ENCODE measurements at places on chromosomes 5 and 9. TPM values are rescaled to one million over a fixed set of nuclear protein-coding genes. Genes with fewer than 3 reads are reported as not detected.

NFIB gene
- total RNA-seq: 55.1 TPM

TSSK1B gene
- total RNA-seq: not detected

FREM1 gene
- total RNA-seq: 1.7 TPM

C7 gene
- total RNA-seq: 788 TPM

FAM221B gene
- total RNA-seq: not detected

SLIT3 gene
- total RNA-seq: 81.2 TPM

CREB3 gene
- total RNA-seq: 43.2 TPM

TXNDC8 gene
- total RNA-seq: not detected

KCNMB1 gene
- total RNA-seq: 0.31 TPM

SPATA6L gene
- 2.1 TPM for total RNA-seq

C5orf58 gene
- total RNA-seq: not detected

ST8SIA4 gene
- total RNA-seq: 7.7 TPM

UBLCP1 gene
- 10.9 TPM for total RNA-seq

BARX1 gene
- 20.2 TPM for total RNA-seq

FOXD4L5 gene
- total RNA-seq: 0.48 TPM

ALDH1A1 gene
- 119 TPM for total RNA-seq

Data from omental fat pad (tissue), 4 donors.